ENCODE measurements at places on chromosomes 16 and 17.

GRCh38 chr16:28821874-28822519, 802 bp upstream of the ATXN2L start:
- DNase-seq = no peak

DNA sequence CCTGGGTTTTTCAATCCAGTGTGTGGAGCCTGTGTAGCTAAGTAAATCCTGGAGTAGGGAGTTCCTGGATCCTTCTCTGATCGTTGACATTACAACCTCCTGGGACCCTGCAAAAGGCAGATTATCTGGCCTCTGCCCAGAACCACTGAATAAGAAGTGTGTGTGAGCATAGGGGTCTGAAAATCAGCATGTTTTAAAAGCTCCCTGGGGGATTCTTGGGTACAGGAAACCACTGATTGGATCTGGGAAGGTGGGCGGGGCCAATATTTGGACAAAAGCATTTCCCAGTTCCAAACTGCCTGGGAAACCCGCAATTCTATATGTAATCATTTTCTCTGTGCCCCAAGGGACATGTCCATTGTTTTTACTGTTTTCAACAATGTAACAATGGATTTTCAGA, 27.2 kb upstream of the BEAN1 start:
- DNase-seq = no peak

GRCh38 chr16:87344931-87345631, 27.9 kb upstream of the C16orf95 start:
- no peak for DNase-seq

DNA sequence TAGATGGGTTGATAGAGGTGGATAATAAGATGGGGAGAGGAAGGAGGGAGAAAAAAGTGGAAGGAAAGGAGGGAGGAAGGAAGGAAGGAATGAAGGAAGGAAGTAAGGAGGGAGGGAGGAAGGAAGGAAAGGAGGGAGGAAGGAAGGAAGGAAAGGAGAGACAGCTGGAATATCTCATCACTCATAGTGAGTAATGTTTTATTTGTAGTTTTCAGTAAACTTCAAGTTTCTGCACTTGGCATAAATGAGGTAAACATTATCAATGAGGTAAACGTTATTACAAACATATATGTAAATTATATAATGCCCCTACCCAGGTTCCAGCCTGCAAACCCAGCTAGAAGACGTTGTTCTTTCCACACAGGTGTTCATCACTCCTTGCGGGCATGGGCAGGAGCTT, 89.8 kb upstream of the XYLT1 start:
- no peak for DNase-seq

- DNase-seq = peak; percentile 20
These were observed 5.0 kb downstream of the TBKBP1 start for GRCh38 chr17:47698749-47699535.

- peak; percentile 51 for DNase-seq
These were observed 485 bp downstream of the DYNLL2 start for GRCh38 chr17:58083491-58084316.

GRCh38 chr17:64331931-64332493, 58.6 kb downstream of the PECAM1 start:
- DNase-seq = no peak

DNA sequence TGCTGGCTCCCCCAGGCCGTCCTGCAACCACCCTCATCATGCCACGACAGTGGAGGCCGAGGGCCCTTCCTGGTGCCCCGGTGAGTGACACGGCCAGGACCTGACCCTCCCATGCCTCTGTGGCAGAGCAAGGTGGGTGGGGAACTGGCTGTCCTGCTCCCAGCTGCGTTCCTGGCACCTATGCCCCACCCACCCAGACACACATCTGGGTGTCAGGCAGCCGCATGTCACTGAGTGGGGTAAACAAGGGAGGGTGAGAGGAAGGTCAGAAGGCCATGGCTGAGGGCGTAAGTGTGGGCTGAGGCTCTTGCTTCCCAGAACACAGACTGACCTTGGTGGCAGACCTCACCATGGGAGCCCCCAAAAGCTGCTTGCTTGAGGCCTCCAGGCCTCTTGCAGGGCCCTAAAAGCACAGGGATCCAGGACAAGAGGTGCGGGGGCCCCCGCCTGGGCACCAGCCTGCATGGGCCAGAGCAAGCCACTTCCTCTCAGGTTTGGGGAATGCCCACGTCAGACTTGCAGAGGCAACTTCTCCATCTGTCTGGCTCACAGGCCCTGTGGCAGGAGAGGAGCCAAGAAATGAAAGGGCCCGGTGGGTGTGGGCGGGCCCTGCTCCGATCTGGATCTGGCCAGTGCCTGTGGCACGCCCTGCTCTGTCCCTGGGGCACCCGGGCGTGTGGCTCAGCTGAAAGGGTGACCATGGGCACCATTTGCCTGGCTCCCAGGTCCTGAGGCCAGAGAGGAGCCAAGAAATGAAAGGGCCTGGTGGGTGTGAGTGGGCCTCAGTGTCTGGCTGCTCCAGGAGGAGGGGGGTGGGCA, 3.9 kb upstream of the CCDC57 start:
- DNase-seq = no peak
